ENCODE measurements at places on chromosomes 4 and X. TPM values are rescaled to one million over a fixed set of nuclear protein-coding genes. Genes with fewer than 3 reads are reported as not detected.
A peak's percentile ranks its signal among the peaks of the same experiment; 100 is the strongest.

- peaks cover 10% of the 10 kb centered on the region for H3K4me1 ChIP-seq
- H3K4me3 ChIP-seq: peak overlapping the region; percentile 16
- peak overlapping the region; percentile 70 for H3K27ac ChIP-seq
- H3K36me3 ChIP-seq: peaks cover 40% of the 10 kb centered on the region
Measured at GRCh38 chrX:41110801-41111625, 25.8 kb downstream of the USP9X start.

DNA sequence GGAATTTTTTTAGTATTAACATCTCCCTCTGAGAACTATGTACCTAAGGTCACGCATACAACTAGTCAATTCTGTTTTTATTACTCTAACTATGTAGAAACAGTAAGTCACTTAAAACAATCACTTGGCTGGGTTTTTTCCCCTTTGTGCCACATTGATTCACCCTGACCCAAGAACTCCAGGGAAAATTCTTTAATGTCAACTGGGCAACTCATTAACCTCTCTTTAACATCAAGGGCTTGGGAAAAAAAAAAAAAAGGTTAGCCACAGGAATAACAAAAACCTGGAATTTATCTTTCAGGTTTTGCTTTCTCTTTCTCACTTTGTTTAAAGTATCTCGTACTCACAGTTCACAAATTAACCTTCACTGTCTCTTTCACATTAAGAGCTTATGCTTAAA, 8.1 kb downstream of the RPL9 start:
- no peak overlapping the region for H3K27ac ChIP-seq
- no peak overlapping the region for H3K4me3 ChIP-seq
- H3K36me3 ChIP-seq: peaks cover 45% of the 10 kb centered on the region
- no peaks in the 10 kb centered on the region for H3K4me1 ChIP-seq
- no peaks in the 10 kb centered on the region for H3K27me3 ChIP-seq

Gene CT45A3
- not detected for total RNA-seq

GRCh38 chrX:69082753-69083150, 82.5 kb downstream of the PJA1 start:
- H3K36me3 ChIP-seq: no peaks in the 10 kb centered on the region
- no peaks in the 10 kb centered on the region for H3K4me1 ChIP-seq
- no peak overlapping the region for H3K27ac ChIP-seq
- H3K27me3 ChIP-seq: no peaks in the 10 kb centered on the region
- DNase-seq: no peak
- H3K4me3 ChIP-seq: no peak overlapping the region

DNA sequence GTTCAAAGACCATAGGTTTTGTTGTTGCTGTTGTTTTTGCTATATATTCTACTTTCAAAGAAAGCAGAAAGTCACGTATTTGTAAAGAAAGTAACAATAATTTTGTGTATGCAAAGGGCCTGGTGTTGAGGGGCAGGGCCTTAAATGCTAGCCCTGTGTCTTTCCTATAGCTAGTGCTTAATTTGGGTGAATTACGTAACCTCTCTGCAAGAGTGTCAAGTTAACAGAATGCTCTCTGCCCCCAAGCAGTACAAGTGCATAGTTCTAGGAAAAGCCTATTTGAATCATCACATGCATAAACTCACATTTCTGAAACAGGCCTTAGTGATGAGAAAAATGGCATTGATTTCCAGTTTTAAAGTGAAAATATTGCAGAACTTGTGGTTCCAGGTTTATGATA, 663.6 kb downstream of the STIM2 start:
- no peak overlapping the region for H3K27ac ChIP-seq
- H3K36me3 ChIP-seq: no peaks in the 10 kb centered on the region
- H3K4me3 ChIP-seq: no peak overlapping the region
- no peaks in the 10 kb centered on the region for H3K4me1 ChIP-seq
- no peak for DNase-seq

- H3K4me1 ChIP-seq: no peaks in the 10 kb centered on the region
- H3K36me3 ChIP-seq: no peaks in the 10 kb centered on the region
- no peak overlapping the region for H3K27ac ChIP-seq
- DNase-seq: peak; percentile 42
- H3K4me3 ChIP-seq: no peak overlapping the region
Measured at GRCh38 chr4:70183168-70183939, 12.2 kb upstream of the ODAM start.

DNA sequence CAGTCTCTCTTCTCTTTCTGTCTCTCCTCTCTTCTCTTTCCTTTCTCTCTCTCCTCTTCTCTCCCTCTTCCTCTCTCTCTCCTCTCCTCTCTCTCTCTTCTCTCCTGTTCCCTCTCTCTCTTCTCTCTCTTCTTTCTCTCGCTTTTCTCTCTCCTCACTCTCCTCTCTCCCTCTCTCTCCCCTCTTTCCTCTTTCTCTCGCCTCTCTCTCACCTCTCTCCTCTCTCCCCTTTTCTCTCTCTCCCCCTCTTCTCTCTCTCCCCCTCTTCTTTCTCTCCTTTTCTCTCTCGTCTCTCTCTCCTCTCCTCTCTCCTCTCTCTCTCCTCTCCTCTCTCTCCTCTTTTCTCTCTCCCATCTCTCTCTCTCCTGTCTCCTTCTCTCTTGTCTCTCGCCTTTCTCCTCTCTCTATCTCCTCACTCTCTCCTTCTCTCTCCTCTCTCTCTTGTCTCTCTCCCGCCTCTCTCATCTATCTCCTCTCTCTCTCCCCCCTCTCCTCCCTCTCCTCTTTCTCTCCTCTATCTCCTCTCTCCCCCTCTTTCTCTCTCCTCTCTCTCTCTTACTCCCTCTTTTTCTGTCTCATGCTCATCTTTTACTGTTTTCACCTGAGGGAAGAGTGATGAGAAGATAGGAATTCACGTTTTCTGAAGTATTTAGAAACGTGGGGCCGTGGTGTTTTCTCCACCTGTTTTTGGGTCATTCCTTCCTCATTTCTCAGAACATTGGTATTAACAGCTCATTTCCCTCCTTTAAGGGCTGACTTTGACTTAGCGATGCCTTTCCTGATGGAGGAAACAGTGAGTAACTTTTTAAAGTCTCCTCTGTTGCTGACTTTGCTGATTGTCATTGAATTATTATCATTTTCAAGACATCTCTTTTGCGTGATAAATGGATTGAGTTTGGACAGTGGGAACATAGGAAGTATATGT, 80.6 kb upstream of the CD99 start:
- H3K27ac ChIP-seq: no peak overlapping the region
- no peak for DNase-seq
- peak overlapping the region; percentile 84 for H3K4me3 ChIP-seq
- no peaks in the 10 kb centered on the region for H3K4me1 ChIP-seq
- H3K27me3 ChIP-seq: no peaks in the 10 kb centered on the region

- H3K27ac ChIP-seq: no peak overlapping the region
- no peaks in the 10 kb centered on the region for H3K4me1 ChIP-seq
- peak; percentile 57 for DNase-seq
- no peaks in the 10 kb centered on the region for H3K27me3 ChIP-seq
Measured at GRCh38 chrX:130120321-130120731, 10.0 kb upstream of the ELF4 start.

DNA sequence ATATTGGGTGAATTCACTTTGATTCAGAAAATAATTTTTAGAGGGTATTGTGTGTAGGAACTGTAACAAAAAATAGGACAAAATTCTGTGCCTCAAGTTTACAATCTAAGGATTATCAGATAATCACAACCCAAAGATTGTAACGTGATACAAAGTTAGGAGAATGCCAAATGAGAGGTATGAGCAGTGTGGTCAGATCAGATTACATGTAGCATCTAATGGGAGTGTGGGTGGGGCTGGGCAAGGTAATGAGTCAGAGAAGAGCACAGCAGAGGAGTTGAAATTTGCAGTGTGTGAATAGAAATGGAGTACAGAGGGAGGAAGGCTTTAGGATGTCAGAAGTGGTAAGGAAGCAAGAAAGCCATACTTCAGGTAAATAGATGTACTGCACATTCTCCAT, 103.4 kb upstream of the TEX13A start:
- H3K4me1 ChIP-seq: no peaks in the 10 kb centered on the region
- no peaks in the 10 kb centered on the region for H3K27me3 ChIP-seq
- H3K36me3 ChIP-seq: peaks cover 2% of the 10 kb centered on the region
- DNase-seq: no peak
- no peak overlapping the region for H3K4me3 ChIP-seq

- H3K4me1 ChIP-seq: no peaks in the 10 kb centered on the region
- no peak overlapping the region for H3K4me3 ChIP-seq
- no peaks in the 10 kb centered on the region for H3K36me3 ChIP-seq
- H3K27ac ChIP-seq: no peak overlapping the region
Measured at GRCh38 chr4:81405900-81406401, 65.8 kb downstream of the RASGEF1B start.

Gene TNMD
- total RNA-seq: 1.7 TPM

DNA sequence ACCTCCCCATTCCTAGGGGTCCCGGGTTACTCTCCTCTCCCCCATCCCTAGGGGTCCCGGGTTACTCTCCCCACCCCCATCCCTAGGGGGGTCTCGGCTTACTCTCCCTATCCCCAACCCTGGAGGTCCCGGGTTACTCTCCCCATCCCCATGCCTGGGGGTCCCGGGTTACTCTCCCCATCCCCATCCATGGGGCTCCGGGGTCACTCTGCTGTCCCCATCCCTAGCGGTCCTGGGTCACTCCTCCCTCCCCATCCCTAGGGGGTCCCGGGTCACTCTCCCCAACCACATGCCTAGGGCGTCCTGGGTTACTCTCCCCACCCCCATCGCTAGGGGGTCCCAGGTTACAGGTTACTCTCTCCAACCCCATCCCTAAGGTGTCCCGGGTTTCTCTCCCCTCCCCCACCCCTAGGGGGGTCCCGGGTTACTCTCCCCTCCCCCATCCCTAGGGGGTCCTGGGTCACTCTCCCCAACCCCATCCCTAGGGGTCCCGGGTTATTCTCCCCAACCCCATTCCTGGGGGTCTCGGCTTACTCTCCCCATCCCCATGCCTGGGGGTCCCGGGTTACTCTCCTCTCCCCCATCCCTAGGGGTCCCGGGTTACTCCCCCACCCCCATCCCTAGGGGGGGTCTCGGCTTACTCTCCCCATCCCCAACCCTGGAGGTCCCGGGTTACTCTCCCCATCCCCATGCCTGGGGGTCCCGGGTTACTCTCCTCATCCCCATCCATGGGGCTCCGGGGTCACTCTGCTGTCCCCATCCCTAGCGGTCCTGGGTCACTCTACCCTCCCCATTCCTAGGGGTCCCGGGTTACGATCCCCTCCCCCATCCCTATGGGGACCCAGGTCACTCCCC, 821 bp downstream of the ASMTL start:
- no peak overlapping the region for H3K27ac ChIP-seq
- peak overlapping the region; percentile 86 for H3K4me3 ChIP-seq
- peak; percentile 28 for DNase-seq
- no peaks in the 10 kb centered on the region for H3K27me3 ChIP-seq
- H3K36me3 ChIP-seq: peaks cover 34% of the 10 kb centered on the region

Gene CYSLTR1
- not detected for total RNA-seq

- peaks cover 7% of the 10 kb centered on the region for H3K27me3 ChIP-seq
- H3K27ac ChIP-seq: no peak overlapping the region
- no peaks in the 10 kb centered on the region for H3K4me1 ChIP-seq
- peak; percentile 64 for DNase-seq
- H3K36me3 ChIP-seq: peaks cover 6% of the 10 kb centered on the region
Measured at GRCh38 chr4:127783026-127783769, 1.1 kb downstream of the HSPA4L start.

DNA sequence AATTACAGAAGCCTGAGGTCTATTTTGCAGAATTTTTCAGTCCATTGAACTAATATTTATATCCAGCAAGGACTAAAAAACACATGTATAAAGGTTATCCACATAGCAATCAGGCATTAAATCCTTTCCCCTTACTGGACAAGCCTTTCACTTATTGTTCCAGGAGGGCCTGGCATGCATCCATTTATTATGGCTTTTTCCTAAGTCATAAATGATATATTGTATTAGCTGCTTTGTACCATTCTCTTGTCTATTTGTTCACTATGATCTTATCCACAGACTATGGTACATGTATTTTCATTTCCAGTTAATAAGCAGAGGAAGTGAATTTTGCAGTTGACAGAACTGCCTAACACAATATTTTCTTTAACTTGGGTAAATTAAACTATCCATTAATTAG, 105.4 kb upstream of the ANK2 start:
- H3K27ac ChIP-seq: no peak overlapping the region
- no peak for DNase-seq
- no peaks in the 10 kb centered on the region for H3K4me1 ChIP-seq
- no peaks in the 10 kb centered on the region for H3K27me3 ChIP-seq

- H3K27me3 ChIP-seq: no peaks in the 10 kb centered on the region
- no peaks in the 10 kb centered on the region for H3K4me1 ChIP-seq
- DNase-seq: peak; percentile 50
- H3K36me3 ChIP-seq: peaks cover 58% of the 10 kb centered on the region
- no peak overlapping the region for H3K4me3 ChIP-seq
Measured at GRCh38 chr4:145808021-145808650, 128.2 kb downstream of the C4orf51 start.

DNA sequence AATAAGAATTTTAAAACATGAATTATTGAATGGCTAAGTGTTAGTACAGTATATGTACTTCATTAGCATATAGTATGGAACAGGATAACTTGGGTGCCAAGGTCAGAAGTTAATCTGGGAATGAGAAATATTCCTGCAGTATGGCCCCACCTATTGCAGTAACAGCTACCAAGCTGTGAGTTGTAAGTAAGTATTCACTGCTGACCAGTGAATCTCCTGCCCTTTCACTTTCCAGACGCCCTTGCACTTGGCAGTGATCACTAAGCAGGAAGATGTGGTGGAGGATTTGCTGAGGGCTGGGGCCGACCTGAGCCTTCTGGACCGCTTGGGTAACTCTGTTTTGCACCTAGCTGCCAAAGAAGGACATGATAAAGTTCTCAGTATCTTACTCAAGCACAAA, 105.1 kb downstream of the NFKB1 start:
- no peaks in the 10 kb centered on the region for H3K27me3 ChIP-seq
- H3K4me3 ChIP-seq: no peak overlapping the region
- no peaks in the 10 kb centered on the region for H3K4me1 ChIP-seq
- DNase-seq: no peak
- H3K36me3 ChIP-seq: peaks cover 10% of the 10 kb centered on the region

Gene DGKK
- total RNA-seq: 1.4 TPM

All from H9 (cell line).